ENCODE measurements at places on chromosomes 6 and 20.

GRCh38 chr20:17014217-17014616 lies 212.6 kb upstream of the PCSK2 start:
- DNase-seq, result no peak

- no peak for DNase-seq
Observed at GRCh38 chr6:154499855-154500589, 10.5 kb downstream of the CNKSR3 start.

GRCh38 chr20:53751620-53752318 lies 158.1 kb upstream of the ZNF217 start:
- no peak for DNase-seq

DNA sequence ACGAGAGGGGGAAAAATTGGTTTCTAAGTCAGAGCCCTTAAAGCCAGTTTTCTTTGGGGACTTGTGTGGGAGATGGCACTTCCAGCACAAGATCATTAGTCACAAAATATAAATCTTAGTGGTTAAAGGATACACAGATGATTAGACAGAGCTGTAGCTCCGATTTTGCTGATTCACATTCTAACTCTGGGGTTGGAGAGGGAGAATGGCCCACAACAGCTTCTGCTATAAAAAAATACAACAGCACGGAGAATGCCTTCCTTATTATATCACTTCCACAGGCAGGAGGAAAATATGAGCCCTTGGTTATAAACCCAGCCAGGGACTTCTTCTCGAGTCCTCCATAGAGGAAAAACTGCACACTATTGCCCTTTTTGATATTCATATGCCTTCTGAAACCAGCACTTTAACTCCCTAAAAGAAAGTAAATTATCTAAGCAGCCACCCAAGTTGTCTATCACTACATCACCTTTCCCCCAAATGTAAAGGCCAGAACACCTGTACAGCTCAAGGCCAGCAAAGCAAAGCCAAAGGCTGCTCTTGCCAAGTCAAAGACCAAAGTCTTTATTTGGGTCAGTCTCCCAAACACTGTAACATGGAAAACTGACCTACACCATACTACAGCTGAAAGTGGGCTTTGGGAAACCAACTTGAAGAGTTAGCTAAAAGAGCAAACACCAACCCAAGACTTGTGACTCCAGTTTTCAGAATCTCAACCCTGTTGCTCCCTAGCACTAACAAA lies 10.4 kb downstream of the MRPL14 start:
- no peak for DNase-seq

DNA sequence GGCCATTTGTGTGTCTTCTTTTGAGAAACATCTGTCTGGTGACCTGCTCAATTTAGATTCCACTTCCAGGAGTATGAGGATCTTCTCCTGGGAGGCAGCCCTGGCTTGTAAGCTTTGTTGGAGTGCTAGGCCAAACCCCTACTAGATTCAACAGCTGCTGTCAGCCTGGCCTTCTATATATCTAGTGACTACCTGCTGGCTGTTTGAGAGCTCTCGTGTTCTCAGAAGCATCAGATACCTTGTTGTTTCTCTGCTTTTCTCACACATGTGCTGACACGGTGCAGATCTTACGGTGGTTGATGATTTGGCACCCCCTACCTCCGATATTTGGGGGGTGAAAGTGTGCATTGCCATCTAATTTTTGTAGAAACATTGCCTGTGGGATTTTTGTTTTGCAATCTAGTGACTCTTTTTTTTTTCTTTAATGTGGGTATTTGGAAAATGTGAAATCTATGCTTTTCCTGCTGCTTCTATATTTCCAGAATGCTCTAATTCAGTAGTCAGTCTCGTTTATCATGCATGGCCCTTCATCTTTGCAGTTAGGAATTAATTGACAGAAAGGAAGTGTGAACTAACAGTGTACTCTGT lies 4.7 kb downstream of the CCN2 start:
- no peak for DNase-seq

GRCh38 chr6:129766959-129767728 lies 57.2 kb upstream of the ARHGAP18 start:
- DNase-seq, result peak; percentile 58
